ENCODE measurements at places on chromosomes 6 and 20.

DNA sequence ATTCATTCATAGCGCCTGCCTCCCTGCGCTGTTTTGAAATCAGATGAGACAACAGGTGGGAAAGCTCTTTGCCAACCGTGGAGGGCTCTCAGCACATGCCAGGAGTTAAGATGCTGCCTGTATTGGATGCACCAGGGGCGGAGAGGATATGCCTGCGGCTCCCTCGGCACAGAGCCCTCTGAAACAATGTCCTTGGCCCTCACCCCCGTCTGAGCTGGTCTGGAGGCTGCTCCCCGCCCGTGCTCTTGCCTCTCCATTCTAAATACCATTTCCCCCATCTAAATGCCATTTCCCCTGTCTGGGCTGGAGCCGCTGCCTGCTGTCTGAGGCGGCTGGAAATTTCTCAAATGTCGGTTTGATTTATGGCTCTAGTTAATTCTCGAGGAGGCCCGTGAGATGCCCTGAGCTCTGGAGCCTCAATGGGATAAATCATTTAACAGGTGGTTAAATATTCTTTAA lies 50.8 kb upstream of the MLN start:
- DNase-seq: no peak

GRCh38 chr6:4164117-4164442 lies 28.7 kb upstream of the ECI2 start:
- DNase-seq: no peak

DNA sequence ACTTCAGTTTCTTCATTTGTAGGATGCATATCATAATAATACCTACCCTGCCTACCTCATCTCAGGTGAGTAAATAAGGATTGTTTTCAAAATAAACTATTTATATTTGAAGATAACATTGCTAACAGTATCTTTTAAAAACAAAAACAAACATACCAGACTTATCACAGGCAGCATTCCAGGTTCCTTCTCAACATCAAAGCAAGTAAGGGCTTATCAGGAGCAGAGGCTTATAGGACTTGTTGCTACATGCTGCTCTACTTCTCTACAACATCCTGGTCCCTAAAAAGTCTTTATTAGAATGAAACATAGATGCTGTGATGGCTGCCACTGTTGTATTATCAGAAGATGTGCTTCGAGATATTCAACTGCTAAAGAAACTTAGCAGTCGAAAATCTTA lies 149.2 kb upstream of the PRDM1 start:
- DNase-seq: no peak

DNA sequence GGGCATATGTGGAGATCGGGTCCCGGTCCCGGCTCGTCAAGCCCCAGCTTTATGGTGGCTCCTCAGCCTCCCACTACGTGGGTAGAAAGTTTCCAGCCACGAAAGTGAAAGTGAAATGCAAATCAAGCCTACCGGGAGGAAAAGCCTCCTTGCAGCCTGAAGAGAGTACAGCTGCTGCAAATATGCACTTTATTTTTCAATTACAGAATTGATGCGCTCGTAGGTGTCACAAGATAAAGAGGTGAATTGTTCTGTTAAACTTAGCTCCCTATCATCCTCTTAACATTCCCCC lies 373 bp upstream of the PCNA start:
- no peak for DNase-seq
